ENCODE measurements at places on chromosomes 1 and 21. TPM values are rescaled to one million over a fixed set of nuclear protein-coding genes. Genes with fewer than 3 reads are reported as not detected.

- DNase-seq, result peak; percentile 69
- H3K36me3 ChIP-seq, result no peaks in the 10 kb centered on the region
- H3K27me3 ChIP-seq, result peaks cover 7% of the 10 kb centered on the region
- H3K4me3 ChIP-seq, result no peak overlapping the region
- H3K27ac ChIP-seq, result no peak overlapping the region
Observed at GRCh38 chr1:30111431-30111830, 612.0 kb downstream of the MATN1 start.

DNA sequence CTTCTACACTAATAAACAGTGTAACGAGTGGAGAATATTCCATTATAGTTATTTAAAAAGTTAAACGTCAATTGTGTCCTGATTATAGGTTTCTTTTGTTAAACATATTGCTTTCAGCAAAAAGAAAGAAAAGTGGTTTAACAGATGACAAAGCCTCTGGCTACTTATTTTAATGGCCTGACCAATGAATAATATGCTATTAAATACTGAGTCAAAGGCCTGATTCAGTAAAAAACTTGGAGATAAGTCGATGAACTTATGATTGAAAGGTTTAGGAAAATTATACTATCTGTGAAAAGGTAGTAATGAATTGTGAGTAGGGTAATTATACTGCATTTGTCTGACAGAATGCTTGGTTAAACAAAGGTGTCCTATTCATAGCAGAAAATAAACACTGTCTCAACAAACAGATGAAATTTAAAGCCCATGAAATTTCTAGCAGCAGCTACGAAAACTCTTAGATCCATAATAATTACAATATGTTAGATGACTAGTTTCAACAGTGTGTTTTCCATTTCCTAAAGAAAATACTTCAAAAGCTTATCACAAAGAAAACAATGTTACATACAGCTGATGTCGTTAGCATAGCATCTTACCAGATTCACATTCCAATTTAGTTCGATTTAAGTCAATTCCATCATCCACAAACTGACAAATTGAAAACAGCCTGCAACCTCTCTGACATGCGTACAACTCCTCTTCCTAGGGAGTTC, 6.2 kb downstream of the TMEM59 start:
- H3K27me3 ChIP-seq, result no peaks in the 10 kb centered on the region
- peak; percentile 23 for DNase-seq
- H3K4me3 ChIP-seq, result no peak overlapping the region

DNA sequence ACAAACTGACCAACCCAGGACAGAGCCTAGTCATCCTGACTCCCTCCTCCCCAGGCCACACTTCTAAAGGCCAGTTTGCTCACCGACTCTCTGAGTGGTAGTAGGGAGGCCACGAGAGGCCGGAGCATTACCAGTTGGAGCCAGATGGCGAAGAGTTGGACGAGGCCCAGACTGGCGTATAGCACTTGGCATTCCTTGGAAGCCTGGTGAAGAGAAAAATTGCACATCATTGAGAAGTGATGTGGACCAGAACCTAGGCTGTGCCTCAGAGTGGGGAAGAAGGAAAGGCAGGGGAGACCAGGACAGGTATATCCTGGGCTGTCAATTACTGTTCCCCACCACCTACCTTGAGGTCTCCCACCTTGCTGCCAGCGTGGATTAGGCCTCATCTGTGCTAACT, 12.2 kb downstream of the PABPC4 start:
- no peaks in the 10 kb centered on the region for H3K27me3 ChIP-seq
- DNase-seq, result no peak
- no peak overlapping the region for H3K4me3 ChIP-seq
- H3K36me3 ChIP-seq, result peaks cover 88% of the 10 kb centered on the region
- no peaks in the 10 kb centered on the region for H3K4me1 ChIP-seq

DNA sequence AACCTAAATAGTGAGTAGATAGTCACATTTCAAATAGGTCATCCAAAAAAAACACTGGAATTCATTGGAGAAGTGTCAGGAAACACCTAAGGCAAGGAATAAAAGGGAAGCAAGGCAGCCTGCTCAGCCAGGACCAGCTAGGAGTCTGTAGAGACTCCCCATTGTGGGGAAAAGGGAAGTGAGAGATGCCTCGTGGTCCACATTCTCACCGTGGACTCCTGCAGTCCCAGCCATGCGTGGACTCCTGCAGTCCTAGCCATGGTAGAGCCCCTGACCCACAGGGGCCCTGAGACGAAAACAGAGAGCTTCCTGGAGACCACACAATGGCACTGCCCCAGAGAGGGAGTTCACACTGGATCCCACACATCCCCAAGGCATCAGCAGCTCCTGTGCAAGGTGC, 97.5 kb downstream of the LRIG2 start:
- no peaks in the 10 kb centered on the region for H3K36me3 ChIP-seq
- H3K27ac ChIP-seq, result no peak overlapping the region
- H3K27me3 ChIP-seq, result 0 out of 2 replicates have a peak, but pooled peaks cover 14% of the 10 kb centered on the region
- no peaks in the 10 kb centered on the region for H3K4me1 ChIP-seq

DNA sequence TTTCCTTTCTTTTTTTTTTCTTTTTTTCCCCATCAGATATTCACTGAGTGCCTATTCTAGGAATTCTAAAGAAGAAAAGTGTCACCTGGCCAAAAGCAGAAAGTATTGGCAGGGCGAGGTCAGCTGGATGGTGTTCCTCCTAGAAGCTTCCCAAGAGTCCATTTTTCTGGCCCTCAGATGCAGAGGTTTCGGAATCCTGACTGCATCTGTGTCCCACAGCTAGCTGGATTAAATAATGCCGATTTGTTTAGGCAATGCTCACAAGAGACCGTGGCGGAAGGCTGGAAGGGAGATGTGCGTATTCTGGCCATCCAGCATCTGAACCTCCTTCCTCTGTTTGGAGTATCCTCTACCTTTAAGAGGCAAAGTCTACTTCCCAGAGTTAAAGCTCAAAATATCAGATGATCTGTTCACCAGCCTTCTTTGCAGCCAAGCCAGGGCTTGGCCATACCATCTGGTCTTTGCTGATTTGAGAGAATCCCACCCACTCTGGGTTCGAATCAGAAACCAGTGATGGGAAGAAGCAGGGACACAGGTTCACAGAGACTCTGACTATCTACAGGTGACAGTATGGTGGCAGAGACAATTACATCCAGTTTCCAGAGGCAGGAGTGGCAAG, 5.4 kb upstream of the TENT5C start:
- peaks cover 21% of the 10 kb centered on the region for H3K27me3 ChIP-seq
- no peak for DNase-seq
- H3K36me3 ChIP-seq, result no peaks in the 10 kb centered on the region

- peak; percentile 94 for DNase-seq
- peaks cover 61% of the 10 kb centered on the region for H3K4me1 ChIP-seq
- peak overlapping the region; percentile 63 for H3K27ac ChIP-seq
- no peaks in the 10 kb centered on the region for H3K27me3 ChIP-seq
Observed at GRCh38 chr1:59015708-59016107, 231.9 kb upstream of the JUN start.

DNA sequence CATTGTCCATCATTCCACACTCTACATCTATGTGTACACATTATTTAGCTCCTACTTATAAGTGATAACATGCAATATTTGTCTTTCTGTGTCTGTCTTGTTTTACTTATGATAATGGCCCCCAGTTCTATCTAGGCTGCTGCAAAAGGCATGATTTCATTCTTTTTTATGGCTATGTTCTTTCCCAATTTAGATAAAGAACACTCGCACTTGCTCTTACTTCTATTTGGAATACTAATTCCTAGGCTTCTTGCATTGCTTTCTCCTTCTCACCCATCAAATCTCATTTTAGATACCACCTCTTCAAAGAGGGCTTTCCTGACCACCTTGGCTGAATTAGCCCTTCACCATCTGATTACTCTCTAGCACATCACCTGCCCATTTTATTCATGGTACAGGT, 3.0 kb upstream of the RGS4 start:
- no peaks in the 10 kb centered on the region for H3K27me3 ChIP-seq
- H3K4me3 ChIP-seq, result no peak overlapping the region
- DNase-seq, result no peak

DNA sequence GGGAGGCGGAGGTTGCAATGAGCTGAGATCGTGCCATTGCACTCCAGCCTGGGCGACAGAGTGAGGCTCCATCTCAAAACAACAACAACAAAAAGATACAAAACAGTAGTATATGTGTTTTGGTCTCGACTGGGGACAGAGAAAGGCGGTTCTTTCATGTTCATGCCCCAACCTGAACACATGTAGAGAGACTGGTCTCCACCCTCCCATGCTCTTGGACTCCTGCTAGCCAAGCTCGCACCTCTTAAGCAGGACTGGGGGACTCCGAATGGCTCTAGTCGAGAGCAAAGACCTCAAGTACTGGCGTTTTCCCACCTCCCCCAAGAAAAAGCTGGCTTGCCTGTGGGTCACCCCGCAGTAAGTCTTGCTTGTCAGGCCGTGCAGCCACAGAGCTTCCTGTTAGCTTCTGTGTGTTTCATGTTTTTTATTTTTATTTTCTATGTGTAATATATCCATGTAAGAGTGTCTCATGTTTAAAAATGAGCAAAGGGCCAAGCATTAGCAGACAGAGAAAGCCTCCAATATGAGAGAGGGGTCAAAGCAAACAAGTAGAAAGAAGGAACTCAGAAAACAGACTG, 91.6 kb downstream of the SCCPDH start:
- no peak overlapping the region for H3K27ac ChIP-seq
- no peaks in the 10 kb centered on the region for H3K4me1 ChIP-seq
- H3K36me3 ChIP-seq, result no peaks in the 10 kb centered on the region

DNA sequence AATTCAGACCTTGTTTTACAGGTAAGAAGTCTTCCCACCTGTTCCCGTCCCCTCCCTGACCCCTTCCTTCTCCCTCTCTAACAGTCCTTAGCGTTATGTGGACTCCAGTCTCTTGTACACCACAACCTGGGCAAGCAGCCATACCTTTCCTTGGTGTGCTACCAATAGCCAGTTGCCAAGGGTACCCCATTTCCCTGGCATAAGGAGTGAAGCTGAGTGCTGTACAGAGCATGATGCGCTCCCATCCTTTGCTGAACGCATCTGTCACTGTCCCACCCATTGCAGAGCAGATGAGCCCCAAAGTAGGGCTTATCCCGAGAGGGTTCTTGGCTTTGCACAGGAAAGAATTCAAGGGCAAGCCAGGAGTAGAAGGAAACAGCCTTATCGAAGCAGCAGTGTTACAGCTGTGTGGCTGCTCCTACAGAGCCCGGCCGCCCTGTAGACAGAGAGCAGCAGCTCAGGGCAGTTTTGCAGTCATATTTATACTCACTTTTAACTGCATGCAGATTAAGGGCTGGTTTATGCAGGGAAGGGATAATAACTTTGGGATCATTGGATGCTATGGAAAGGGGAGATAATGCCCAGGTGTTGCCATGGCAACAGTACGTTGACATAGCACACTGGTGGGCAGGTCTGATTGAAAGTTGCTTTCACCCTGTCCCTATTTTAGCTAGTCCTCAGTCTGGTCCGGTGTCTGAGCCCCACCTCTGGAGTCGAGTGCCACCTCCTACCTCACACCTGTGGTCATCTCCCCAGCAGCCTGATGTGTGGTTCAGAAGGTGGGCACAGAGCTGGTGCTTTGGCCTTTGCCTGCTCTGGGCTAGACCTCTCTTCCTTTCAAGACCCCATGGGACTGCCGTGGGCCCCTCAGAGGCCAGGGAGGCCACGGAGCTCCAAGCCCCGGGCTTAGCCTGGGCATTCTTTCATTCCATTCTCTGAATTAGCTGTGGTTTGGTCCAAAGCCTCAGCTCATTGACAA, 5.1 kb downstream of the FHAD1 start:
- no peak for DNase-seq
- no peaks in the 10 kb centered on the region for H3K36me3 ChIP-seq

DNA sequence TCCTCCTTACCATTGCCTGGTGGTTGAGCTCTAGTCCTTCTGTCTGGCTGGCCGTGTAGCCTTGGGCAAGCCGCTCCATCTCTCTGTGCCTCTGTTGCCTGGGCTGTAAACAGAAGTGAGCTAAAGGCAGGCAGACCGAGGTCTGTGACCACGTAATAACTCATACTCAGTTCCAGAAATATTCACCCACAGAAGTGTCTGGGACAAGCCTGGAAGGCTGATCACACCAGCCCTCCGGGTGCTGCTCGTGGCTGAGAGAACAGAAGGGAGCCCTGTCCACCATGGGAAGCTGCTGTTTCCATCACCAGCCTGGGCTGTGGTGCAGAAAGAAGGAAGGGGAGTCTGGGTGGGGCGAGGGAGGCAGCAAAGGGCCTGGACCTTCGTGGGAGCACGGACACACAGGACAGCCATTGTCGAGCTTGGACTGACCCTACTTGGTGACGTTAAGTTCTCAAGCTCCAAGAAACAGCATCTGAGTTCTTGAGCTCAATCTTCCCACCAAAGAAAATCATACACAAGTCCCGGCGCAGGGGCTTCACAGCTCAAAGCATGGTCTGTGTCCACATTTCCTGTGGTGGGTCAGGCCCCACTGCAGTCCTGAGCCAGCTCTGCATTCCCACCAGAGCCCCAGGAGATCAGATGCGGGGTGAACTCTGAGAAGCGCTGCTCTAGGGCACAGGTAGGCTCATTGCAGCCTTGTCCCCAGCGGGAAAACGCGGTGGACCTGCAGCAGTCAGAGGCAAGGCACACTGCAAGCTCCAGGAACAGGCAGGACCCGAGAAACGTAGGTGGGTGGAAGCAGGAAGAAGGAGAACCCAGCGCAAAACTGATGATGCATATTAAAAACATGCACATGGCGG, 61.8 kb downstream of the RUNX3 start:
- H3K27ac ChIP-seq, result no peak overlapping the region
- H3K4me1 ChIP-seq, result no peaks in the 10 kb centered on the region
- no peaks in the 10 kb centered on the region for H3K36me3 ChIP-seq
- no peak overlapping the region for H3K4me3 ChIP-seq

GRCh38 chr1:178487070-178487615, 9.6 kb downstream of the CLEC20A start:
- H3K36me3 ChIP-seq, result no peaks in the 10 kb centered on the region
- no peaks in the 10 kb centered on the region for H3K4me1 ChIP-seq
- peak; percentile 16 for DNase-seq
- H3K27me3 ChIP-seq, result no peaks in the 10 kb centered on the region
- H3K27ac ChIP-seq, result no peak overlapping the region

GRCh38 chr1:11482198-11482597, 3.2 kb downstream of the DISP3 start:
- peaks cover 16% of the 10 kb centered on the region for H3K27me3 ChIP-seq
- no peaks in the 10 kb centered on the region for H3K36me3 ChIP-seq
- H3K27ac ChIP-seq, result no peak overlapping the region
- no peak for DNase-seq
- H3K4me1 ChIP-seq, result no peaks in the 10 kb centered on the region

OR14K1 gene
- total RNA-seq, result not detected

ZBTB40 gene
- total RNA-seq, result 9.9 TPM

TLCD4 gene
- total RNA-seq, result not detected

DISP3 gene
- not detected for total RNA-seq

PGLYRP3 gene
- not detected for total RNA-seq
